ENCODE measurements at places on chromosomes 2 and 18.

GRCh38 chr2:48471048-48471474 is 58.9 kb upstream of the STON1 start:
- peak; percentile 43 for DNase-seq

GRCh38 chr18:11053293-11053692 is 96.1 kb downstream of the PIEZO2 start:
- no peak for DNase-seq

DNA sequence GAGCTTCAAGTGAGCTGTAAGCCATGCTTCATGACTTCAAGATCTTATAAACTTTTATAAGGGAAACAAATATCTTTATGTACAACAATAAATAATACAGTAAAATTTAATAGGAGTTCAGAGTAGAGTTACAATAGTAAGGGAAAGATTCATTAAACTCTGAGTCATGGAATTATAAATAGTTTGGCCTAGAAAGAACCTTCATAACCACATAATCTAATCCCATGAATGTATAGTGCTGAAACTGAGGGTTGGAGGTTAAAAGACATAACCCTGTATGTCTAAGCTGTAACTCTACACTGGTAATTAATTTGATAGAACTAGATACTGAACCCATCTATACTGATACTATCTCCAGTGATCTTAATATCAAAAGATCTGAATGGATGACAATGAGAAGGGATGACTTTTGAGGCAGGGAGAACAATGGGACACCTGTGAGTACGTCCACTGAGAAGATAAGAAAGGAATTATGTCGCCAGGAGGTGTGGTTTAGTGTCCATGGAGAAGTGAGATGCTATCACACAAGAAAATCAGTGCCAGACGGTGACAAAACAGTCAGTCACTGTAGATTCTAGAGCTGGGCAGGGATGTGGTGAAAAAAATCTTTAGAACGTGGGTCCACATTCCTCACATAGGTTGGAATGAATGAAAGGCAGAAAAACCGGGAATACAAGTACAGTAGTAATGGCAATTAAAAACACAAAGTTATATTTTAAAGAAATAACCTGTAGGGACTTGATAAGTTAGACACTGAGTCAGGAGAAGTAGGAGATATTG is 1.1 kb downstream of the IL1F10 start:
- DNase-seq = no peak

DNA sequence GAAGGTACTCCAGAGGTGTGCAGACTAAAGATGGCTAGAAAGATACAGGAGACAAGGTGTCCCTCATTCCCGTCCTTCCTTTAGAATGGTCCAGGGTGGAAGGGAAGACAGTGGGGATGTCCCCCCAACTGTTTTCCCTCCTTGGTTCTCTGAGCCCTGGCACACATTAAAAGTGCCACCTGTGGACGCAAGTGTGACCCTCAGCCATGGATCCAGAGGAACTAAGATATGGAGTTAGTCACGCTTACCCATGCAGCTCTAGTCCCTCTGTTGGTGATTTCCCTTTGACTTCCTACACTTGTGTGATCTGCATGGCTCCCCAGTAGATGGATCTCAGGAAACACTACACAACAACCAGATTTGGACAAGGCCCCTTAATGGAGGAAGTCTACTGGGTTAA is 113.1 kb upstream of the SRD5A2 start:
- no peak for DNase-seq

GRCh38 chr2:8160959-8161358 is 520.9 kb upstream of the ID2 start:
- DNase-seq = no peak

DNA sequence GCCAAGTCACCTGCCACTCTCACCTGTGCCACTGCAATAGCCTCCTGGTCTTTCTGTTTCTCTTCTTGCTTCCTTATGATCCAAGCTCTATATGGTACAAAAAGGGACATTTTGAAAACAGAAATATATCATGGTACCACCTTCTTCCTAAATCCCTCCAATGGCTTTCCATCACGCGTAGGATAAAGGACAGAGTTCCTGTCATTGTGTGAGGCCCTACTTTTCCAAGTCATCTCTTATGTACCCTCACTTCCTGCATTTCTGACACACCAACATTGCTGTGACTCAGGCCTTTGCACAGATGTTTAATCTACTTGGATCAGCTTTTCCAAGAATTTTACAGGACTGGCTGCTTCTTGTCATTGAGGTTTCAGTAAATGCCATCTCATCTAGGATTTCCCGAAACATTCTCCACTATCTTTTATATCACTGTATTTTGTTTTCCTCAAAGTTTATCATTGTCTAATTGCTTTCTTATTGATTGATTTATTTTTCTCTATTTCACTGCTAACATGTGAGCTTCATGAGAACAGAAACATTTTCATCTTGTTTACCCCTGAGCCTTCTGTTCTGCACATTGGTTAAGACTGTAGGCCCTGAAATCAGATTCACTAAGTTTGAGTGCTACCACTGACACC is 426.1 kb upstream of the FANCL start:
- DNase-seq = no peak

- DNase-seq = no peak
Observed at GRCh38 chr2:18267501-18267900, 293.0 kb downstream of the RDH14 start.

- DNase-seq = no peak
Observed at GRCh38 chr2:24771061-24771460, 22.1 kb downstream of the PTRHD1 start.

- no peak for DNase-seq
Observed at GRCh38 chr2:16301961-16302360, 361.6 kb downstream of the MYCN start.

- DNase-seq = peak; percentile 24
Observed at GRCh38 chr2:168256448-168256847, 9.1 kb upstream of the STK39 start.

DNA sequence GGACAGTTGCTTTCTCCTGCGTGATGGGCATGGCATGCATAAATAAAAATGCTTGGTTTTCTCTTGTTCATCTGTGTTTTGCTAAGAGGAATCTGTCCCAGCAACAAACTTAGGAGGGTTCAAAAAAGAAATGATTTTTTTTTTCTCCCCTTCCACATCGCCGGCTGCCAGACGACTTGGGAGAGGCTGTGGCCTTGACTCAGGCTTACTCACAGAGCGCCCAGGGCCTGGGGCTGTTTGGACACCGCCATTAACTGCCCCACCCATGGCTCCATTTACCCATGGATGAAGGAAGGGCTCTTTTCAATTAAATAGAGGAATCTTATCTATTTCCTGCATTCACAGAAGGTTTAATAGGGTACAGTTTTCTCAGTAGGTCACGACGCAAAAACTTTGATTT is 22.3 kb upstream of the SERPINB5 start:
- DNase-seq = no peak

DNA sequence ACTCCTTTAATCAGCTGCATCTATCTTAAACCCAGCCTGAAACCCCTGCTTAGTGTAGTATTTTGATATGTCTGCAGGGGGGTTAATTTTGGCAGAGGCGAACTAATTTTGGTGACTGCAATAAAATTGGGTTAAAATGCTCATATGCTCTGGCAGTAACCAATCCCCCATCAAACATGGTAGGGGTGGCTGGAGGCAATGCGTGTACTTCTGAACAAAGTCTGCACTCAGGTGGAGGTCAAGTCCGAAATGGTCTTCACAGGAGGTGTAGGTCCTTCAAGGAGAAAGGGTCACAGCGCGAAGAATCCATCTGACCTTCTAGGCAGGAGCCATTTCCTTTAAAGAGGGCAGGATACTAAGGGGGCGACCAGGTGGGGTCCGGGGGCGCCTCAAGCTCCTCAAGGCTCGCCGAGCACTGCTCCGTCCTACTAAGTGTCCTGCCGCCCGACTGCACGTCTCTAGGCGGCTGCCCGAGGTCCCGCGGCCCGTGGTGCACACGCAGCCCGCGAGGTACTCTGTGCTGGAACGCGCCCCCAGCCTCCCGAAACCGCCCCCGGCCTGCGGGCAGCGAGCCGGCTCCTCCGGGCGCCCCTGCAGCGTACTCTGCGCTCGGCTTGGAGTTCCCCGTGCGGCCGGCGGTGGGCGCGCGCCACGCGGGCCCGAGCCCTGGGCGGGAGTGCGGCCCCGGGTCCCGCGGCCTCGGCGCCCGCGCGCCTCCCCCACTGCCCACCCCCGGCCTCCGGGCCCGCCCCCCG is 1.7 kb upstream of the LDLRAD4 start:
- no peak for DNase-seq

DNA sequence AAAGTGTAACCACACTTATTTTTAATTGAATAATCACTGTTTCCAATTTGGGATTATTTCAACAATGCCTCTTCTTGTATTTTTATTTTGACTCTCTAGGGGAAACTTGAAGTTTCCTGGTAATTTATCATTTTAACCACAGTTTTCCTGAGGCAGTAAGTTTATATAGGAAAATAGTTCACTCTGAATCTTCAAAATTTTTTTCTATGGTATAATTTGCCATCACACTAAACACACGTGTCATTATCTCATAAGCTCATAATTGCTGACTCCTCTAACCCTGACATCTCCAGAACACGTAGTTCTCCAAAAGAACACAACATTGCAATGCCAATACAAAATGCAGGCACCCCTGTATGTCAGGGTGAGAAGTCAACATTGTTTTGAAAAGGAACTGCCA is 102.2 kb upstream of the FZD7 start:
- no peak for DNase-seq
